HuH-7.5 (cell line): ENCODE measurements at places on chromosomes 2 and 18.

DNA sequence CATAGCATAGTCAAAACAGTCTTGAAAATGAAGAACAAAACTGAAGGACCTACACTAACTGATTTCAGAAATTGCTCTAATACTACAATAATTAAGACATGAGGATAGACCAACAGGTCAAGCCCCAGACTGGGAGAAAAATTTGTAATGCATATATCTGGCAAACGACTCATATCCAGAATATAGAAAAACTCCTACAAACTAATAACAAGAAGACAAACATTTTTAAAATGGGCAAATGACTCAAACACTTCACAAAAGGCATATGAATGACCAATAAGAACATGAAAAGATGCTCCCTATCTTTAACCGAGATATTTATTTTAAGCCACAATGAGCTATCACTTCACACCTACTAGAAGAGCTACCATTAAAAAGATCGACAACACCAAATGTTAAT, 14.2 kb downstream of the TGFBRAP1 start:
- no peak for DNase-seq

DNA sequence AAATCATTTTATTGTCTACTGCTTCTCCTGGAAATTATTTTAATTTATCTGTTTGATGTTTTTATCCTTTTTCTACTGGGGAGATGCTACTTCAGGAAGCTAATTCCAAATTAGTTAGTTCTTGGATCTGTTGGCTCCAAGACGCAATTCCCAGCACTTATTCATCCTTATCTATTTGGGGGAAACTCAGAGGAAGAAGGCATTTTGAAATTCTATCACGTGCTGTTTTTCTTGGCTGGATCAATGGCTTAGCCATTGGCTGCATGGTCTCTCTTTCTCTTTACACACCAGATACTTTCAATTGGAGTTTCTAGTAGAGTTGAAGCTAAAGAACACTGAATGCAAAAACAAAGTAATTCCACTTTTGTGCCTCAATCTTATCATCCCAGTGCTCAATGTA, 98.3 kb downstream of the RAPGEF4 start:
- no peak for DNase-seq

DNA sequence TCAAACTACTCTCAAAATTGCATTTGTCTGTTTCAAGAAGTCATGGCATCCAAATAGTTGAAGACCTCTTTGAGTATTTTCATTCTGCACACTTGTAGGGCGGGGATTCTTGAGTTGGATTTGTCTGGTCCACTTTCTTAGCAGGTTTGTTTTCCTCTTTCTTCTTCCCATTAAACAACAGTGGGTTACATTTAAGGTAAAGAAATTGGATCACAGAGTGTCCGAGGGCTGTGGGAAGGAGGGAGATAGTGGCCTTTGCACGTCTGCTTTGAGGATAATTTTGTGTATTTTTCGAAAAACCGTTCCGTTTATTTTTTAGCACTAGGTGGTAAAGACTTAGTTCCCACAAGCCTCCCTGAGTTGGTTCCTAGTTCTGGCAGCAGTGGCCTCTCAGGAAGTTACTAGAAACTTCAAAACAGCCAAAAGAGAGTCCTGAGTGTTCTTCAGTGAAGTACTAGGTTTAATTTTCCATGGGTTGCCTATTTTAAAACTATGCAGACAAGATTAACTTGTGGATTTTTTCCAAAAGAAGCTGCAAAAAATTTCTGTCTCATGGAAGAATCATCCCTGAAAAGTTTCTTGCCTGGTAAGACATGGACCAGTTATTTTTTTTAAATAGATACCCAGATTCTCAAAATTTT, 107.9 kb downstream of the CDC42EP3 start:
- no peak for DNase-seq

DNA sequence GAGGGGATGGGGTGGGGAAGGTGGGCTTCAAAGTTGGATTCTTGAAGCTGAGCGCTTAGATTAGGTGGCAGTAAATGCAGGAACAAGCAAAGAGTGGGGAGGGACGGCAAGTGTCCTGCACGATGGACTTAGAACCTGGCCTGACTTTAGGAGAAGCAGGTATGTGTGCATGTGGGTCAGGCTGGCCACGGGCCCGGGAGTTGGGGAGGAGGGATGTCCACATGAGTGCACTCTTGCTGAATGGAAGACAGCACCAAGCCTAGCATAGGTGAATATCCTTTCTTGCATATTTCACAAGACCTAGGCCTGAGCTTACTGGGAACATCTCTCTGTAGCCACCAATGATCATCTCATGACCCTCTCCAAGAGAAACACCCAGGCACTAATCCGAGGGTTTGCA, 96.1 kb downstream of the DDX1 start:
- DNase-seq: no peak

DNA sequence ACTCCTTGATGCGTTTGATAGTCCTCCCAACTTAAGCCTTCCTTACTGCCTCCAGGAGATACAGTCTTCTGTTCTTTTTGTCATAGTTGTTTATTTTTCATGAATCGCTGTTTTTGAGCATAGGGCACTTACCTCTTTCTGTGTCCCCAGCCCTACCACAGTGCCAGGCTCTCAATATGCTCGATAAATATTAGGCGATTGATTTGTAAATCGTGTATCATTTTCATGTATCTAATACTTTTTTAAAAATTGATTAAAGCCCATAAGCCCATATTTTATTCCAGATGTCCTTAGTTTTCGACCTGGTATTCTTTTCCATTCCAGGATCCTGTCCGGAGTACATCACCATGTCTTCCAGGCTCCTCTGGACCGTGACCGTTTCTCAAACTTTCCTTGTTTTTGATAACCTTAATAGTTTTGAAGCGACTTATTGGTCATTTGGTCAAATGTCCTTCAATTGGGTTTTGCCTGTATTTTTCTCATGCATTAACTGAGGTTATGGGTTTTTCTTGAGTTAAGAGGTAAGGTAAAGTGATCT, 444 bp upstream of the MMADHC start:
- DNase-seq: no peak

- DNase-seq: no peak
Measured at GRCh38 chr2:39202639-39203369, 41.0 kb downstream of the CDKL4 start.

DNA sequence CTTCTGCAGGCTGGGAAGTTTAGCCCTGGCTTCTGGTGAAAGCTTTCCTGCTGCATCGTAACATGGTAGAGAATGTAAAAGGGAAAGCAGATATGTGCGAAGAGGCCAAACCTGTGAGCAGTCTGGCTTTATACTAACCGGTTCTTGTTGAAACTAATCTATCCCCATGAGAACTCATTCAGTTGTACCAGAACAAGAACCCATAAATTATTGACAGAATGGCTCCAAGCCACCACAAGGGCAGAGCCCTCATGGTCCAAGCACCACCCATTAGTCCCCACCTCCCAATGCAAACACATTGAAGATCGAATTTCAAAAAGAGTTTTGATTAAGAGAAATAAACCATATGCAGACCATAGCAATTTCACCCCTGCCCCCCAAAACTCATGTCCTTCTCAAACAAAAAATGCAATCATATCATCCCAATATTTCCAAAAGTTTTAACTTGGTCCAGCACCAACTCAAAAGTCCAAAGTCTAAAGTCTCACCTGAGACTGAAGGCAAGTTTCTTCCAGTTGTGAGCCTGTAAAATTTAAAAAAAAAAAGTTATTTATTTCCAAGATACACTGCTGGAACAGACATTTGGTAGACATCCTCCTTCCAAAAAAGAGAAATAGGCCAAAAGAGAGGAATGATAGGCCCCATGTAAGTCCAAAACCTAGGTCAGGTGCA, 318.9 kb downstream of the CNTNAP5 start:
- no peak for DNase-seq

GRCh38 chr2:172079838-172080640, 5.3 kb upstream of the DLX1 start:
- DNase-seq: no peak

GRCh38 chr18:21181766-21182165, 60.3 kb upstream of the GREB1L start:
- DNase-seq: no peak

GRCh38 chr2:133867166-133867565, 298.9 kb upstream of the NCKAP5 start:
- no peak for DNase-seq

GRCh38 chr18:12774982-12775381, 72.1 kb downstream of the PSMG2 start:
- DNase-seq: no peak

GRCh38 chr18:60596928-60597327, 224.4 kb upstream of the MC4R start:
- DNase-seq: no peak

- DNase-seq: no peak
Measured at GRCh38 chr2:2302359-2302758, 28.7 kb downstream of the MYT1L start.

- DNase-seq: no peak
Measured at GRCh38 chr2:43032213-43033015, 194.0 kb downstream of the ZFP36L2 start.

GRCh38 chr2:224055101-224055500, 16.0 kb upstream of the SERPINE2 start:
- no peak for DNase-seq

DNA sequence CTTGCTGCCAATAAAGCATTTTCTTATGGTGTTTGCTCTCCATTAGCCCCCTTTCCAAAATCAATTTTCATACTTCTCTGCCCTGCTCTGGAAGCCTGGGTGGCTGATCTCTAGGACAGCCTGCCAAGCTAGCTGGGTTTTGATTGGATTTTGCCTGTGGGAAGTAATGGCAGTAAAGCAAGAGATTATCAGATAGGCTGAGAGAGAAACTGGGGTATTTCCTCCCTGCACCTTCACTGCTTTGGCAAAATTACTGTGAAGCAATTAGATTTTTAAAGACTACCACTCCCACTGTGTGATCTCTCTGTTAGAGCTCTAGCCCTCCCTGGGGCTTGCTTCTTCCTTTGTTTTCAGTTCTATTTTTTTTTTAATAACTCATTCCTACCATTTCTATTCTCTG, 223.8 kb downstream of the DLGAP1 start:
- no peak for DNase-seq

DNA sequence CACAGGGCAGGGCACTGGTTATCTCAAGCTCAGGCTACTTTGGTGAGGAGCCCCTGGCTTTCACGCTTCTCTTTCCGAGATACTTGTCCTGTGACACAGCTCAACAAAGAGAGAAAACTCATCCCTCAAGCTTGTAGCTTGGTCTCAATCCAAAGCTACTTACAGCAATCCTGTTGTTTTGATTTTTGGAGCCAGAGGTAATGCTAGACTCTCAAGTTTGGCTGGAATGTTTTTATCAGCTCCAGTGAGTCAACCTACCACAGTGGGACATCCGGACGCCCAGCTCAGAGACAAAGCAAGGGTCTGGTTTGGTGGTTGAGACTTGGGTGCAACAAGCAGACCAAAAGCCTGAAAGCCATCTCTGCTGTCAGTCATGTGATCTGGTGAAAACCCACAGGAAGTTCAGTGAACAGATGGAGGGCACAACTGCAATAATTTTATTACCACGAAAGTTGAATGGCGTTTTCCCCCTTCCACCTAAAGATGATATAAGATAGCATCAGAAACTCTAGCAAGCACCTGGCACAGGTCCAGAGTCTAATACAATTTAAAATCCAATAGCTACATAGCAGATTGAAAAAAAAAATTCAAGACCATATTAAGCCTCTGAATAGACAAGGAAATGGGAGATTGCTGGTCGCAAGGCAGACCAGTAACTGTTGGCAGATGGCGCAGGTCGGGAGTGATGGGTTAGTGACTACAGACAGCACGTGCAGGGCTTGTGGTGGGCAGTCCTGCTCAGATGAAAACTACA, 102.3 kb upstream of the SMAD7 start:
- no peak for DNase-seq

GRCh38 chr2:167875529-167875928, 371.9 kb downstream of the STK39 start:
- no peak for DNase-seq

- DNase-seq: no peak
Measured at GRCh38 chr2:207223051-207223450, 57.3 kb upstream of the KLF7 start.

- no peak for DNase-seq
Measured at GRCh38 chr2:39433586-39434195, 3.4 kb downstream of the MAP4K3 start.

DNA sequence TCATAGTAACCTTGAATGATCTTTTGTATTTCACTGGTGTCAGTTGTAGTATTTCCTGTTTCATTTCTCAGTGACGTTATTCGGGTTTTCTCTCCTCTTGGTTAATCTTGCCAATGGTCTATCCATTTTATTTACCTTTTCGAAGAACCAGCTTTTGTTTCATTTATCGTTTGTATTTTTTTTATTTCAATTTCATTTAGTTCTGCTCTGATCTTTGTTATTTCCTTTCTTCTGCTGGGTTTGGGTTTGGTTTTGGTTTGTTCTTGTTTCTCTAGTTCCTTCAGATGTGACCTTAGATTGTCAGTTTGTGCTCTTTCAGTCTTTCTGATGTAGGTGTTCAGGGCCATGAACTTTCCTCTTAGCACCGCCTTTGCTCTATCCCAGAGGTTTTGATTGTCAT, 36.7 kb downstream of the SP140 start:
- DNase-seq: no peak

DNA sequence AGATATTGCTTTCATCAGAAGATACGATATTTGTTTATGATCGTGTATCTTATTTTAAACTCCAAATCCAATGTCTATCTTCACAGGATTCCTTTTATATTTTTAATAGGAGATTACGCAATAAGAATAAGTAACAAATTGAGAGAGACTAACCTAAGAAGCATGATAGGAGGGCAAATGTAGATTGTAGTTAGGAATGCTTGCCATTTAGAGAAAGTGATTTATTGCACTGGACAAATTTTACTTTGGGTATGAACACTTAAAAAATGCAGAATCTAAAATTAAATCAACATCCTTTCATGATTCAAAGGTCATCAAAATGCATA, 563.4 kb upstream of the POU3F3 start:
- no peak for DNase-seq

DNA sequence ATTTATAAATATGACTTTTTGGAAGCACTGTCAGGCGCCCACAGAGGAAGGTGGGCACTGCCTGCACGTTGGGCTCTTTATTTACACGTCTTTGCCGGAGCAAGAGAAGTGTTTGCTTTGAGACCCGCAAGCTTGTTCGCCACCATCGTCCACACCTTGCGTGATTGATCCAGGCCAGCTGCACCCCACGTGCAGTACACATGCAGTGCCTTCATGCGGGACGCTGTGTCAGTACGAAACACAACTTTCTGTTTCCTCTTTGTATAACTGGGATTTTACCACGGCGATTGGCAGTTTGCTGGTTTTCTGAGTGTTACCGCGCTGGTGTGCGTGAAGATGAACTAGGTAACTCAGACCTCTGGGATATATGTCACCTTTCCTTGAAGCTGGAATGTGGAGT, 571.0 kb upstream of the SALL3 start:
- no peak for DNase-seq

DNA sequence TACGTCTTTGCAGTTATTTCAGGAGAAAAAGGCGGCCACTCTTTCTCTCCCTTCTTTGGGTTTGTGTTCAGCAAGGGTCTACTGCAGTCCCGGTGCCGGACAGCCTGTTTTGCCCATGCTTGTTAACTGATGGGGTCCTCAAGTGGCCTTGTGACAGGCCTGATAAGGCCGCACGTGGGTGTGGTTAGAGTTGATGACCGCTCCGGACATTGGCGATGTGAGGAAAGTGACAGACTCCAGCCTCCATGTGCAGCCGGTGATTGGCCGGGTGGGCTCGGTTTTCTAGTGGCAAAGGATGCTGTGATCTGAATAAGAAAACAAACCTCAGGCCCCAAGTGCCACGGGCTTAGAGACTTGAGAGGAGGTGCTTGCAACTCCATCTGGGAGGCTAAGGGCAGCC, 15.6 kb downstream of the HPCAL1 start:
- no peak for DNase-seq
